ENCODE measurements at places on chromosomes 13 and 19.

DNA sequence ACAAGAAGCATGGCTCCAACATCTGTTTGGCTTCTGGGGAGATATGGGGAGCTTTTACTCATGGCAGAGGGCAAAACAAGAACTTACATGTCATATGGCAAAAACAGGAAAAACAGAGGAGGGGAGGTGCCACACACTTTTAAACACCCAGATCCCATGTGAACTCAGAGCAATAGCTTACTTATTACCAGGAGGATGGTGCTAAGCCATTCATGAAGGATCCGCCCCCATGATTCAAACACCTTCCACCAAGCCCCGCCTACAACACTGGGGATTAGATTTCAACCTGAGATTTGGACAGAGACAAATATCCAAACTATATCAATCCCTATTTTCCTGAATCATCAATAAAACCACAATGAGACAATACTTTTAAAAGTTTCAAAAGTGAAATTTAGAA is 712.1 kb downstream of the PCDH9 start:
- DNase-seq, result no peak

DNA sequence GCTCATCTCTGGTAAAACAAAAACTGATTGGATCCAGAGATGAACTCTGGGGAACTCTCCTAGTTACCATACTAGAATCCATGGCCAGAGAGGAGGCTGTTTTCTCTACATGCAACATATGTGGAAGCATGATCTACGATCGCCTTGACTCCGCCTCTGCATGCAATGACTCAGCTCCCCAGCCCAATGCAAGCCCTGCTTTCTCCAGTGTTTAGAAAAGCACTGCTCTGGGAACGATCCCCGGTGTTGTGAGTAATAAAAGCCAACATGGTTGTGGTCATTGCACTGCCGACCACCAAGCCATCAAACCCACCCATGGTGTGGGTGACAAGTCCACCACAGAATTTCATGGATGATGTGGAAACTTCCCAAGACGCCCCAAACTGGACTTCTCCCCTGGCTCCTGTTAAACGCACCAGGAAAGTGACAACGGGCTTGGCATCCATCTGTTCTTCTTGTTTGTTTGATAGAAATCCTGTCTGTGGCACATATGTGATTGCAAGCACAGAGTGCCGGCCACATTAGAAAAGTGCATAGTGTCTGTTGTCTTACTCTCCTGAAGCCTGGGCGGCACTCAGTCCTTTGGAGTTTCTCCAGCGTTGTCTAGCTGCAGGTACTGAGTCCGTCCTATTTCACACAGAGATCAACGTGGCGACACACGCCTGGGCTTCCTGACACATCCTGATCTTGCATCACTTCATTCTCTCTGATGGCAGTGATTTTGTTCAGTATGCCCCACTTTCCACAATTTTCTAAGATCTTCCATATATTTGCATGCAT is 36.4 kb upstream of the VSTM2B start:
- DNase-seq, result no peak

- DNase-seq, result no peak
Measured at GRCh38 chr19:54883228-54883627, 9.2 kb downstream of the FCAR start.

DNA sequence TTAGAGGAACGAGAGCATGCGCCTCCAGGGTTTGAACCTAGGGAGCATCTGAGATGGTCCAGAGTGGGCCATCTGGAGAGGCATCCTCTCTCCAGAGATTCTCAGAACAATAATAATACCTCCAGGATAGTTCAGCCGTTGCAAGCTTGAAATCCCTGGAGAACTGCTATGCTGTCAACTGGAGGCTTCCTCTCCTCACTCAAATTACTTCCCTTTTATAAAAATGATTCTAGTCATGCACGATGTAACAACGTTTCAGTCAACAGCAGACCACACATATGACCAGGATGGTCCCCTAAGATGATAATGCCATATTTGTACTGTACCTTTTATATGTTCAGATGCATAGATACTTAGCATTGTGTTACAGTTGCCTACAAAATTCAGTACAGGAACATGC is 108.7 kb downstream of the SHISA2 start:
- no peak for DNase-seq

- DNase-seq, result peak; percentile 85
Measured at GRCh38 chr13:99386911-99387788, 80.0 kb upstream of the GPR183 start.

DNA sequence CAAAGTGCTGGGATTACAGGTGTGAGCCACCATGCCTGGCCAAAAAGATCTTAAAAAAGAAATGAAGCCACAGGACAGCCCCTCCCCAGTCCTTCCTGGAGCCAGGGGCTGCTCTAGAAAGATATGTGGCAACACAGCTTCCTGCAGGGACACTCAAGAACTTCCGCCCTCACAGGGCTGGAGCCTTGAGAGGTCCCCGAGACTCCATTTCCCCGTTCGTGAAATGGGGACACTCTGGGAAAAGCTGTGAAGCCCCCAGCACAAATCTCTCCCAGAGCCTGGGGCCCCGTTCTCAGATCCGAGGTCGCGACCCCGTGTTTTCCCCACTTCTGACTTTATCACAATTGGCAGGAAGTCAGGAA is 2.5 kb upstream of the GPX4 start:
- DNase-seq, result no peak

DNA sequence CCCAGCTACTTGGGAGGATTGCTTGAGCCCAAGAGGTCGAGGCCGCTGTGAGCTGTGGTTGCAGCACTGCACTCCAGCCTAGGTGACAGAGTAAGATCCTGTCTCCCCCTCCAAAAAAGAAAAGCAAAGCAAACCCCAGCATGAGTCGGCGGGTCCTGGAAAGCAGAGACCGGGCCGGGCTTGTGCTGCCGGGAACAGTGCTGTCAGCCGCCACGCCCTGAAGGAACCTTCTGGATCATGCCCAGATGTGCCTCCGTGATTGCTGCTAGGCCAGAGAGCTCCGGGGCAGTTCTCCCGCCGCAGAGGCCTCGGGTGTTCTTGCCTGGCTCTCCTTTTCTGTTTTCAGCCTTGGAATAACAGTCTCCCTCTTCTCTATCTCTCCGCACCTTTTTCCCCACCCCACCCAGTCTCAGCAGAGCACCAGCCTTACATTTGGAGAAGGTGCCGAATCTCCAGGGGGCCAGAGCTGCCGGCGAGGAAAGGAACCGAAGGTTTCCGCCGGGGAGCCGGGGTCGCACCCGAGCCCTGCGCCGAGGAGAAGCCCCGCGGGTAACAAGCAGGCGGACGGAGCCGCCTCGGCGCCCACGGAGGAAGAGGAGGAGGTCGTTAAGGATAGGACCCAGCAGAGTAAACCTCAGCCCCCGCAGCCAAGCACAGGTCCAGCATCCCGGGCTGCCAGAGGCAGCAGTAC is 181.9 kb downstream of the STK24 start:
- no peak for DNase-seq

GRCh38 chr13:51825165-51825592 is 19.8 kb downstream of the TMEM272 start:
- no peak for DNase-seq

- peak; percentile 42 for DNase-seq
Measured at GRCh38 chr13:79404985-79405384, 1.1 kb downstream of the RBM26 start.

- peak; percentile 58 for DNase-seq
Measured at GRCh38 chr19:18520848-18521691, 800 bp downstream of the ELL start.
